ENCODE measurements at places on chromosomes 4 and X.

GRCh38 chr4:27490315-27490714 lies 629.7 kb downstream of the STIM2 start:
- no peak for DNase-seq

- DNase-seq, result no peak
Observed at GRCh38 chrX:23103546-23103945, 103.8 kb downstream of the DDX53 start.

GRCh38 chr4:183097231-183098018 lies 1.6 kb upstream of the WWC2 start:
- no peak for DNase-seq

DNA sequence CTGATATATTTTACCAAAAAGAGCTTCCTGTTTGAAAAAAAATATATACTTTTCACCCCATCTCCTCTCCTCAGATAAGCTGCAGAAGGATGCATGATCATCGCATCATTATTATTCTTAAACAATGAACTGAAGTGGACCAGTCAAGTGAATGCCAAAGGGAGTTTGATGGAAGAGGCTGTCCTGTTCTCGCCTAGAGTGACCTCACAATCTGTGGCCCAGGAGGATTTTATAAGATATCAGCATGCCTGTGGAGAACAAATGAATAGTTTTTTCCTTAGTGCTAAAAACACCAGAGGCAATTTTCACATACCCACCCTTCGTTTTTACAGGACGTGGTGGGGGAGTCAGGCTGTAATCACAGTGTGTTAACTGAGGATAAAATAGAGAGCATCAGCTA lies 112.7 kb downstream of the USP46 start:
- no peak for DNase-seq

DNA sequence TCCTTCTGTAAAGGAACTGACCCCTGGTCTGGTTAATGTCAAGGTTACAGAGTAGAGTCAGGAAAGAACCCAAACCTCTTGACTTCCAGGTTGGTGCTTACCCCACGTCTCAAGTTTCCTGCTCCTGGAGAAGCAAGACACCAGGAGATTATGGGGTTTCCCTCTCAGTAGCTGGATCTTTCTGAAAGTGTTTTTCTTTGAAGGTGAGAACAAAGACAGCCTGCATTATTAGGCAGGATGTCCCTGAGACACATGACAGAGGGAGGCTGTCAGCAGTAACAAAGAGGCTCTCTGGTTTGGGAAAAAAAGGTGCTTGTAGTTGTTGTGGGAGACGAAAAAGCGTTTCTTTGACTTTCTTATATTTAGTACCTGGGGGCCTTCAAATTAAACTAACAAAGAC lies 44.7 kb upstream of the IGFBP7 start:
- no peak for DNase-seq

GRCh38 chr4:26884486-26884988 lies 23.9 kb downstream of the STIM2 start:
- DNase-seq, result no peak
